ENCODE measurements at places on chromosomes 16 and 17.

DNA sequence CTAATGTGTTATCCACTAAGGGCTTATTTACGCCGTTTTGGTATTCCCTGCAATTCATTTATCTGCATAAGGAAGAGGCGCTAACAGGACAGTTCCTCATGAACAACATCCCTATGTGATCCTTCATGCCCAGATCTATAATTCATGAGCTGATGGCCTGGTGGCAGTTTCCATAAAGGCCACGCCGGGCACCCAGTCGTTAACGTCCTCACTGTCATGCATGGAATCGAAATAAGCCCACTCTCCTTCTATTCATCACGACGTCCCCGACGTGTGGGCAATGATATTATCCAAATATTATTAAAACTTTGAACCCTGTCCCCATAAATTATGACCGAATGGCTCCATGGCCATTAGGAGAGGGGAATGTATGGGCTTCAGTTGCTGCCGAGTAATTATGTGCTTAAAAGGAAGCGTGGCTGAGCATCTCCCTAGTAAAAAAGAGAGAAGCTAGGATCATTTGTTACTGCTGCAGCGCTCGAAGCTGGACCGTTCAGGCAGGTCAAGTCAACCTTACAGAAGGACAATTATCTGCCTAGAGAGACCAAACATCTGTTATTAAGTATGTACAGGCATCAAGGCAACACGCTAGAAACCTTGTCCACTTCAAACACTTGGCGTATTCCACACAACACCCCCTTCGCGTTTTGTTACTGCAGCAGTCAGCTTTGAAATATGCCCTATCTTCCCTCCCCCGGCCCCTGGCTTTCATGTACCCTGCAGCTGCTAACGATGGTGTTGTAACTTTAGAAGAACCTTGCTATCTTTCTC, 94.0 kb upstream of the SALL1 start:
- DNase-seq = no peak

GRCh38 chr17:37092071-37092470, 143.3 kb downstream of the AATF start:
- DNase-seq = no peak

DNA sequence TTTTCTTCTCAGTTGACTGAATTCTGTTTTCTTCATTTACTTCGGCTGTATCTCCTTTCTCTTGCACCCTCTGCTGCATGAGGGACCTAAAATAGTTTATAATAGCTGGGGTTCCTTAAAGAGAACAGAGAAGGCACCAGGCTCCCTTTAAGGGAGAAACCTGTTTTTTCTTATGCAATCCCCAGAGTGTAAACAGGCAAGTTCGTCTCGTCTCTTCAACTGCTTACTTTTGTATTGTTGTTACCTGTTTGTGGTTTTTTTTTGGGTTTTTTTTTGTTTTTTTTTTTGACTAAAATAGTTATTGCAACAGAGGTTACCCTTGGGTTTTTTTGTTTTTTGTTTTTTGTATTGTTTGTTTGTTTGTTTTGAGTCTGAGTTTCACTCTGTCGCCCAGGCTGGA, 3.7 kb upstream of the LDHD start:
- DNase-seq = no peak

- DNase-seq = no peak
These were observed 147.9 kb downstream of the PMP22 start for GRCh38 chr17:15117239-15117638.

- DNase-seq = no peak
These were observed 4.6 kb downstream of the PYCR1 start for GRCh38 chr17:81932333-81932983.

DNA sequence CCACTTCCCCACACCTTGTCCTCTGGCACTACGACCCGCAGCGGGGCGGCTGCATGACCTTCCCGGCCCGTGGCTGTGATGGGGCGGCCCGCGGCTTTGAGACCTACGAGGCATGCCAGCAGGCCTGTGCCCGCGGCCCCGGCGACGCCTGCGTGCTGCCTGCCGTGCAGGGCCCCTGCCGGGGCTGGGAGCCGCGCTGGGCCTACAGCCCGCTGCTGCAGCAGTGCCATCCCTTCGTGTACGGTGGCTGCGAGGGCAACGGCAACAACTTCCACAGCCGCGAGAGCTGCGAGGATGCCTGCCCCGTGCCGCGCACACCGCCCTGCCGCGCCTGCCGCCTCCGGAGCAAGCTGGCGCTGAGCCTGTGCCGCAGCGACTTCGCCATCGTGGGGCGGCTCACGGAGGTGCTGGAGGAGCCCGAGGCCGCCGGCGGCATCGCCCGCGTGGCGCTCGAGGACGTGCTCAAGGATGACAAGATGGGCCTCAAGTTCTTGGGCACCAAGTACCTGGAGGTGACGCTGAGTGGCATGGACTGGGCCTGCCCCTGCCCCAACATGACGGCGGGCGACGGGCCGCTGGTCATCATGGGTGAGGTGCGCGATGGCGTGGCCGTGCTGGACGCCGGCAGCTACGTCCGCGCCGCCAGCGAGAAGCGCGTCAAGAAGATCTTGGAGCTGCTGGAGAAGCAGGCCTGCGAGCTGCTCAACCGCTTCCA, 2.6 kb downstream of the METTL26 start:
- DNase-seq = no peak

GRCh38 chr16:70276392-70276791, 12.9 kb downstream of the AARS1 start:
- no peak for DNase-seq

- DNase-seq = no peak
These were observed 31.7 kb downstream of the CMTM3 start for GRCh38 chr16:66636199-66636598.

GRCh38 chr17:8393470-8394231, 4.0 kb downstream of the RNF222 start:
- peak; percentile 11 for DNase-seq

DNA sequence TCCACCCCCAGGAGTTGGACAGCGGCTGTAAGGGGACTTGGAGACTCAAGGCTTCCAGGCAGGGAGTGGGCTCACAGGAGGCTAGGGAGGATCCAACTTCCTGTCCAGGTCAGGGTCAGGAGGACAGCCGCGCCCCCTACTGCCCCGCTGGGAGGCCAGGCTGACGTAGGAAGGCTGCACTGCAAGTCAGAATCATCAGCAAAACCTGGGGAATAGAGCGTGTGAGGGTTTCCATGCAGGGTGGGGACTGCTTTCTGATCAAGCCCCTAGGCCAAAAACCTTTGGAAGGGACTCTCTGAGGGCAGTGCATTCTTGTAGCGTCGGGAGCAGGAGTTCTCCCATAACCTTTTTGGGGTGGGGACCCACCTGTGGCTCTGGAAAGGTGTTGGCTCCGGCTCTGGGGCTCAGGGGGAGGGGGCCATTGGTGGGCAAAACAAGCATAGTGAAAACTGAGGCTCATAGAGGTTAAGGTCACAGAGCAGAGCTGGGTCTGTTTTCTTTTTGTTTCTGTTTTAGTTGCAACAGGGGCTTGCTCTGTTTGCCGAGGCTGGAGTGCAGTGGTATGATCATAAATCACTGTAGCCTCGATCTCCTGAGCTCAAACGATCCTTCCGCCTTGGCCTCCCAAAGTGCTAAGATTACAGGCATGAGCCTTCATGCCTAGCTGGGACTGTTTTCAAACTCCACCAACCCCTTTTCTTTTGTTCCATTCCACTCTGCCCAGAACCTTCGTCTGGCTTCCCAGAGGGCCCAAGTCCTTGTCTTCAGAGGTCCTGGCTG, 22.1 kb downstream of the RAI1 start:
- no peak for DNase-seq

- peak; percentile 75 for DNase-seq
These were observed 487 bp downstream of the CREBBP start for GRCh38 chr16:3879887-3880564.

DNA sequence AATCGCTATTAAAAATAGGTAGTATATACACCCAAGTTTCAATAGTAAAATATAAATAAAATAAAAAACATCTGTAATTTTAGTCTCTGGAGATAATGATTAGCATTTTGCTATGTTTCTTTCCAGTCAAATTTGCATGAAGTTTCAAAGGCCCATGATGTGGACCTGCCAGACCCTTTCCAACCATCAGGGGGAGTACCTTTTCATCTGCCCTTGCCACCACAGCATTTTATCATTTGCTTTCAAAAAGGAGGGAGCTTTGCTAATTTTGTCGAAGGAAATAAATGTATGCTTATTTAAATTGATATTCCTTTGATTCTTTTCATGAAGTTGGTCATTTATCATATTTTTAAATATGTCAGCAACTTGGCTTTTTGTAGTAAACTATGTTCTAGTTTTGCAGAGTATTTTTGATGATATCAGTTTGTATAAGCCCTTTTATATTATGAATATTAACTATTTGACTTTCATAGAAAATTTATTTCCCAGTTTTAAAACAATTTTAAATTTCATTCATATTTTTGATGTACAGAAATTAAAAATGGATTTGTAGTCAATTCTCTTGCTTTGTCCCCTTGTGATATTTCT, 115.2 kb upstream of the NETO2 start:
- no peak for DNase-seq

DNA sequence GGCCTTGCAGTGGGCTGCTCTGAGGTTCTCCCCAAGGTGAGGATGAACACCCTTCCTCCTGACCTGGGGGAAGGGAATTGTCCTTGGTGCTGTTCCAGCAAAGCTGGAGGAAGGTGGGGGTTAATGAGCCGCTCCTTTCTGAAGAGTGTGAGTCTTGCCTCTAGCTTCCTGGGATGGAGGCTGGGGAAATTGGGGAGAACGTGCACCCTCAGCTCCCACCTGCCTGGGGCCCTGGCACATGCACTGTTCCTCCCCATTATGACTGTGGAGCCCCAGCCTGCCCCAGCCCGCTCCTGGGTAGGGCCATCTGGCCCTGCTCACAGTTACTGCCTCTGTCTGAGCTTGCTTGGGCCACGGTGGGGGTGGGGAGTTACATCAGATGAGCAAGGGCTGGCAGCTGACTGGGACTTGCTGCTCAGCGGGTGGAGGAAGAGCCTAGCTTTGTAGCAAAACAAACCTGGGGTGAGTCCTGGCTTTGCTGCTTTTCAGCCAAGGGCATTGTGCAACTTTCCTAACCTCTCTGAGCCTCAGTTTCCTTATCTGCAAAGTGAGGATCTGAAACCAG, 11.1 kb downstream of the TNS4 start:
- no peak for DNase-seq

DNA sequence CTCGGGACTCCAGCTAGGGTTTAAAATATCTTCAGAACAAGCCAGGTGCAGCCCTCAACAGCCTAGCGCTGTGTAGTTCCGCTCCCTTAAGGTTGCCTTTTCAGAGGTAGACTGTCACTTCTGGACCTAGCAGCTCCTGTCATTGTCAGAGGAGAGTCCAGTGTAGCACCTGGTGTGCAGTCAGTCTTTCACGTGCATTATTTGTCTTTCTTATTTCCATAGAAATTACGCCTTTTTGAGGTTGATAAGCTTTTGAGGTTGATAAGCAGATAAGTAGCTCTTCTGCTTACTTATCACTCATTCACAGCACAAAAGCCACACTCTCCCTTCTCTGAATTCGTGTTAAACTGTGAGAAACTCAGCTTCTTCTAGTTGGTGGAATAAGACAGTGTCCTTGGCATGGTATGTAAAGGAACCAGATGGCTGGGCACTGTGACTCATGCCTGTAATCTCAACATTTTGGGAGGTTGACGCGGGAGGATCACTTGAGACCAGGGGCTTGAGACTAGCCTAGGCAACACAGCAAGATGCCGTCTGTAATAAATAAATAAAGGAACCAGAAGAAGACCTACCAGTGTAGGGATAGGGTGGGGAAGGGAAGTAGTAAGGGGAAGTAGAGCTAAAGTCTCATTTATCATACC, 10.2 kb downstream of the EEF2K start:
- no peak for DNase-seq

GRCh38 chr17:35568561-35568960, 7.9 kb upstream of the SLFN14 start:
- DNase-seq = peak; percentile 60

DNA sequence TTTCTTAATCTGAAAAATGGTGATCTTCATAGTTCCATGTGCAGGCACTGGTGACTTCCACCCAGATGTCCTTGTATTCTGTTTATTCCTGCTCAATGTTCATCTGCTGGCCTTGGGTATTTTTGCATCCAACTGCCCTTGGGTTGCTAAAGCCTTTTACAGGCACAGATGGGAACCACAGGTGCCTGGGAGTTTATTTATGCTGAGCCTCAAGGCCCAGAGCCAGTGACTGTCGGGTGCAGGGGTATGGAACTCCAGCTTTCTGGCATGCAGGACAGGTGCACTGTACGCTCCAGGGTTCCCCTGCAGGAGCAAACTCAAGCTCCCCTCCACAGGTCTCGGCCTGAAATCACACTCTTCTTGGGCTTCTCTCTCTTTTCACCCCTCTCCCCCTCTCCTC, 22.3 kb downstream of the DYNLRB2 start:
- no peak for DNase-seq

DNA sequence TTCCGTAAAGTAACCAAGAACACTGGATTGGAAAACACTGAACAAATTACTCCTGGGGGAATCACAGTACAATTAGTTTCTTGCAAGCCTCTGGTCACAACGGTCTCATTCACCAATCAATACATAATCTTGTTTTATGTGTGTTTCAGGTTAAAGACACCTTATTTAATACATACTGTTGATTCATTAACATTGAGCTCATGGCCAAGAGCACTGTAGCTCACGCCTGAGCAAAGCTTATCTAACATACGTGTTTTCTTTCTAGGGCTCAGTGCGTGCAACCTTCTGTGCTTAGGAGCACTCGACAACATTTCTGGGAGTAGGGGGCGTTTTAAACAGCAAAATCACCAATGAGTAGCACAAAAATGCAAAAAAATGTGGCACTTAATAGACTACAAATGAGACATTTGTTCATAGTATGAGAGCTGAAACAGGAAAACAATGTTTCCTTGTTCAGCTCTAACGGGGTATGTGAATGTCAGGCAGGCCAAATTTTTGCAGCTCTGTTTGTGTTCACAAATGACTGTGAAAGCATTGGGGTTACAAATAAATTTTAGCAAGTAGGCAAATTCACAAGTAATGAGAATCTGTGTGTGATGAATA, 206.2 kb downstream of the CNTNAP4 start:
- no peak for DNase-seq

DNA sequence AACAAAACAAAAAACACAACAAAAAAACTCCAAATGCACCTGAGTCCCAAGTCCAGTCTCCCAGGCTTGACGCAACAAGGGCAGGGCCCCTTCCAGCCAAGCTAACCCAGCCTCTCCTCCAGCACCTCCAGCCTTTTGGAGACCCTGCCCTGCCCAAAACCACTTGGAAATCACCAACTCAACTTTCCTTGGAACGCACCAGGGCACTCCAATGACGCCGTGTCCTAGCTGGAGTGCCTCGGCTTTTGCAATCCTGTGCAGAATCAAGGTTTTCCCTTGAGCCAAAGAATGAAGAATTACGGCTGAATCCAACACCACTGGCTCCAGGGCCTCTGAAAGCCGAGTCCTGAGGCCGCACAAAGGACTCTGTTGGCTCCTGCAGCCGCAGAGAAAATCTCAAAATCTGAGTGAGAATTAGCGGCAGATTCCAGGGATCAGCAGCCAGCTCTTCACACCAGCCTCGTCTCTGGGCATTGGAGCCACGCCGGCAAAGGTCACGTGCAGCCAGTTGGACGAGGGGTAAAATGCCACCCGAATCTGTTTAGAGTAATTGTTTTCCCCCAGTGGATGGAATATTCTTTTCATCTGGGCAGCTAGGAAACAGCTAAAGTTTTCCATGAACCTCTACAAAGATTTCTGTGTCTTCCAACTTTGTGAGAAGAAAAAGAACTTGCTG, 9.7 kb upstream of the BAIAP2 start:
- no peak for DNase-seq
